CD14-positive monocyte (primary cell): ENCODE measurements at places on chromosomes 6 and 20.

DNA sequence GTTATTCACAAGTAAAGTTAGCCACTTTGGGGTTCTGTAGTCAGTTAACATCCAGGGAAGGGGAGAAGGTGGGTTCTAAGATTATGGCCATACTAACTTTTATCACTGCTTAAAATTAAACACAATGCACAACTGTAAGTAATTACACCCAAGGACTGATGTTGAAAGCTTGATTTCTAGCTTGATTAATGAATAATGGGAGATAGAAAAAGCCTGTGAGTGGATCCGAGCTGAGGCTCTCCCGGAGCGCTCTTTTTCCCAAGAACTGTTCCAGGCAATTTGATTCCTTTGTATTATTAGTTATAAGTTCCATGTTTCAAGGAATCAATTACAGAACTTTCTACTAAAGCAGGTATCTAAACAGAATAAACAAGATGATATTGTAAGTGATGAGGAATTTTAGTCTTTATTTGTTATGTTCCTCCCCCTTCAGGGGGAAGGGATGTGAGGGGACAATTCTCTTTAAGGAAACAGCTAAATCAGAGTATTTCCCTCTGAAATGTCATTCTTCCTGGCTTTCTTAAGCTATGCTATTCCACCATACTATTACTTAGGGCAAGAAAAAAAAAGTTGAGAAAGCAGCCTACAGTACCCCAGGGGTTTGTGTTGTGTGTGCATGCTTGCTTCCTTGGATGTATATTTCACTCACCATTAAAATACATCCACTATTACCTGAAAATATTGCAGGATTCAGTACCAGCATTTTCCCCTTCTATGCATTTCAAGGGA is 3.8 kb downstream of the TSHZ2 start:
- no peak for DNase-seq

DNA sequence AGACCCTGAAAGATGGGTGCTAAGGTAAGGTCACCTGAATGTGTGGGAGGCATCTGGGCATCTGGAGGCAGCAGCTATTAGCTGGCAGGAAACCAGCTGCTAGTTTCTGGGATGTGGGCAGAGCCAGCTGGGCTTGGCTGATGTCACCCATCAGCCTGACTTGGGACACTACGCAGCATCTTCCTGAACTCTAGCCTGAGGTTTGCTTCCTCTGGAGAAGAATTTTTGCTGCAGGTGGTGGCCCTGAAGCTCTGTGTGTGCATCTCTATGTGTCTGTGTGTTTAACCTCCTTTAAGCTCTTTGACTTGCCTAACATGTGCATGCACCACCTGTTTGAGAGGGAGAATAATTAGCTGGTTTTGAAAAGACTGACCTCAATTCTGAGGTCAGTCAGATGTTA is 465.1 kb upstream of the CHD6 start:
- no peak for DNase-seq

DNA sequence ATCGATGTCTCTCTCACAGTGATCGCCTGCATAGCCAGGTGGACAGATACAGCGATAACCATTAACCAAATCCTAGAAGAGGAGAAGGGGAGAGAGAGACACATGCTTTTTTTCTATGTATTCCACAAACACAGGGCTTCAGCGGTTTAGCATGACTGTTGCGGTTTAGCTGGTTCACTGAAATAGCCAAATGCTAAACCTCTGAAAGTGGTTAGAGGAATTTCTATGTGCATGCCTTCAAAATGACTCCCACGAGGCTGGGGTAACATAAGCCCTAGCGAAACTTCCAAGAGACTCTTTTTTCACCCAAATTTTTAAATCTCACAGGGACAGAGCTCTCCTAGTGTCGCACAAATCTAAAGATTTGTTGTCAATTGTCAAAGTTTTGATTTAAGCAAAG is 25.1 kb downstream of the JAG1 start:
- DNase-seq: no peak

DNA sequence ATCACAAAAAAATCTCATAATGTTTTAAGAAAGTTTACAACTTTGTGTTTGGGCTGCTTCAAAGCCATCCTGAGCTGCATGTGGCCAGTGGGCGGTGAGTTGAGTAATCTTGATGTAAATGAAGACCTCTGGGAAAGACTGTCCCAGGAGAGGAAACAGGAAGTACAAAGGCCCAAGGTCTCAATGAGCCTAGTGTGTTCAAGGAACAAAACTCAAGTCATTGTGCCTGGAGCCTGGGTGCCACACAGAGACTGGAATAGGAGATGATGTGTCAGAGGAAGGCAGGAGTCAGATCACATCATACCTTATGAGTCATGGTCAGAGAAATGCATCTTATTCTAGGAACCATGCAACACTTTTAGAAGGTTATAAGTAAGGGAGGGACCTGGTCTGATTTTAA is 51.5 kb downstream of the COL19A1 start:
- no peak for DNase-seq

DNA sequence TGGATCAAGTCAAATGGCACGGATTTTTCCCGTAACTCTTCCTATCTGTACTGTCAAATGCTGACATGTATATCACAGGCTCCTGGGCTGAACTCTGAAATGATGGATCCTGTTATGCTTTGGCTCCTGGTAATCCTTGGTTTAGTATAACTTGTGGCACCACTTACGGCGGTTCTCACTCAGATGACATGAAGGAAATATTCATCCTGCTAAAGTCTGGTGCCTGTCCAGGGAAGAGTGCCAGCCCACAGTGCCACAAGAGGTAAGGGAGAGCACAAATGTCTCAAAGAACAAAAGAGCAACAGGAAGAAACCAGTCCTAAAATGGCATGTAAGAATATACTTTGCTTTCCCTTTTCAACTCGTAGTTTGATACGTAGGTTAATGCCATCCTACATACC is 93.1 kb upstream of the TAB2 start:
- DNase-seq: no peak

DNA sequence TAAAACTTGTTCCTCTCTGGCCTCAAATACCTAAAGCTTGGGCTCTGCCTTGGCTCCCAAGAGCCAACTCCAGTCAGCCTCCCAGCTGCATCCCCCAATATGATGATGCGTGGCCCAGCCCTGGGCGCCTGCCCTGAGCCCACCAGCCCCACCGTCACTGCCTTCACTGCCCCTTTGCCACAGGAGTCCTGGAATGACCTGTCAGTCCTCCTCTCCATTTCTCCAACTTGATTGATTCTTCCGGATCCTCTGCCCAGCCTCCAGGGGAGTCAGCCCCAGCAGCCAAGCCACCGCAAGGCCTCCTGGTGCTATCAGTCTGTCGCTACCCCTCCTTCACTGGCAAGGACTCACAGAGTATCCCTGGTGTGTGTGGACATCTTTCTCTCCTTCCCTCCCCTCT is 96.7 kb upstream of the PMEPA1 start:
- DNase-seq: no peak

DNA sequence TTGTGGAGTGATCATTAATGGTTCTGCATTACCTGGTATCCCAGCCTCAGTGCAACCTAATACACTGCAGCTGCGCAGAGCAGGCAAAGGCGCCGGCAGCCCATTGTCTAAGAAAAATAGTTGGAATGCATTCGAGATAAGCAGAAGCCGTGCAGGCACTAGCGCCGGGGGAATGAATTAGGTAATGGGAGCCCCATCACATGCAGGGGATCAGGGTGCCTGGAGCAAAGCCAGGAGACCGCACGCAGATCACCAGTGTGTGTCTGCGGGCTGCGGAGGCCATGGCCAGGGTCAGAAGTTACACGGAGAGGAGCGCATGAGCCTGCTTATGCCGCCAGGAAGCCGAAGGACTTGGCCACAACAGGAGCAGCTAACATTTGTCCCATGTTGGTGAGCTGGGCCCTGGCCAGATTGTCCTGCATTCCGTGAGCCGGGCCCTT is 156.8 kb downstream of the DLL1 start:
- DNase-seq: no peak

- DNase-seq: no peak
Measured at GRCh38 chr6:70285201-70285600, 17.7 kb downstream of the COL9A1 start.

DNA sequence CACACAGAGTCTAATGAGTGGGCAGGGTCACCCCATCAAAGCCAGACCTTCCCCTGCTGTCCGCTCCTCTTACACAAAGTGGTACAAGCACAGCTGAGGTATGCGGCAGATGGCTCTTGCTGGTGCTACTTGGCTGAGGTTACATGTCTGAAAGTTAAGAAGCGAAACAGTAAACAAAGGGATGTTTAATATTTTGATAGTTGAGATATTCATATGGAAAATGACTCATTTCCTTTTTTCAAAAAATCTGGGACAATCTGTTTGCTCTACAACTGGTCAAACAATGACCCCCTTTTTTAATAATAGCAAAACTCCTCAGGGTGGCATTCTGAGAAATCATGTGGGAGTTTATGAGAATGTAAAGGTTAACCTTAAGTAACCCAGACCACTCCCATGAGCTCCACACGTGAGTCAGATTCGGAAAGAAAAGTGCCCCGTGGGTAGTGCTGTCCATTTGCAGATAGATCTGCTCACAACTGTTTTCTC is 245.3 kb downstream of the TBXT start:
- DNase-seq: no peak

- DNase-seq: no peak
Measured at GRCh38 chr6:11805259-11806053, 26.9 kb upstream of the ADTRP start.

- DNase-seq: no peak
Measured at GRCh38 chr6:105282631-105283585, 103.1 kb upstream of the POPDC3 start.

GRCh38 chr6:129667034-129667433 is 42.9 kb downstream of the ARHGAP18 start:
- DNase-seq: no peak

DNA sequence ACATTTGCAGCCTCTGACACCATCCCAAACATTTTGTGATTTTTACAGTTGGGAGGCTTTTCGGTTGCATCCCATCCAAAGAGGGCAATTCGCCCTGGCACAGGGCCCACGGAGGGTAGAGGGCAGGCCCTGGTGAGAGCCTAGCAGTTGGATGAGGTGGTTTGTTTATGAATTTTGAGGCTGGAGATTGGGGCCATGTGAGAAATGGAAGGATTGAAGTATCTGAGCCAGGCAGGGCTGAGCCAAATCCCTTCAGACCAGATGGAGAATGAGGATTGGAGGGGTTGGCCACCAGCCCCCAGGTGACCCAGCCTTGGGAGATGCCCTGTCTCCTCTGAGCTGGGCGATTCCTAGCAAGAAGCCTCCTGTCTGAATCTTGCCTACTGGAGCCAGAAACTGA is 52.6 kb upstream of the CCDC167 start:
- DNase-seq: no peak

GRCh38 chr20:62956387-62957135 is 4.1 kb downstream of the SLC17A9 start:
- DNase-seq: no peak

GRCh38 chr6:11632231-11632630 is 94.7 kb downstream of the TMEM170B start:
- DNase-seq: no peak

- no peak for DNase-seq
Measured at GRCh38 chr6:74749211-74750147, 456.4 kb downstream of the COL12A1 start.

- no peak for DNase-seq
Measured at GRCh38 chr20:3461911-3462677, 8.7 kb upstream of the ATRN start.

DNA sequence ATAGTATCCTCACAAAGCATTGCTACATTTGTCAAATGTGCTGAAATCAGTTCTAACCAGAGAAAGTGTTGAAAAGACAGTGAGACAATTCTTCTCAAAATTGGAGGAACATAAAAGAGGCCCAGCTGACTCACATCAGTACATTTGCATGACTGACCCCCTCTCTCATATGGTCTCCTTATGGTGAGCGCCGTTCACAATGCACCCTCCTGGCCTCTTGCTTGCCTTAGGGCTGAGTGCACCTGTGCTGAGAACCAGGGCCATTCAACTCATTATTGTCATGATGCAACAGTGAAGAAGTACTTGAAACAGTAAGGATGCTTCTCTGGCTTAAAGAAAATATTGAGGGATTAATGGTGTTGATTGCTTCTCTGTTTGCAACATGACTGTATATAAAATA is 375.2 kb upstream of the AGPAT4 start:
- no peak for DNase-seq

DNA sequence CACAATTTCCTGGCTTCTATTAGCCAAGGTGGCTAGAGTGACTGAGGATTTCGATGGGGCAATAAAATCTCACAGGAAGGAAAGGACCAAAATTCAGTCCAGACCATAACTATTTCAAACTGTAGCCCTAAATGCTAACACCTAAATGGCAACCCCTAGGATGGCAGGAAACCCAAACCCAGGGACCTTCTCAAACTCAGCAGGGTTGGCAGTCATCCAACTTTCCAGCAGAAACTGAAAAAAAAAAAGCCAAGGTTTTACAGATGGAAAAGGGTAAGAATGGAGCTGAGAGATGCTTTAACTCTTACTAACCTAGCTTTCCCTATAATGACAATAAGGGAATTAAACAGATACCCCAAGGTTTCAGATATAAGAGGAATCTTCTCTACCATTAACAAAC is 10.5 kb downstream of the IBTK start:
- no peak for DNase-seq

DNA sequence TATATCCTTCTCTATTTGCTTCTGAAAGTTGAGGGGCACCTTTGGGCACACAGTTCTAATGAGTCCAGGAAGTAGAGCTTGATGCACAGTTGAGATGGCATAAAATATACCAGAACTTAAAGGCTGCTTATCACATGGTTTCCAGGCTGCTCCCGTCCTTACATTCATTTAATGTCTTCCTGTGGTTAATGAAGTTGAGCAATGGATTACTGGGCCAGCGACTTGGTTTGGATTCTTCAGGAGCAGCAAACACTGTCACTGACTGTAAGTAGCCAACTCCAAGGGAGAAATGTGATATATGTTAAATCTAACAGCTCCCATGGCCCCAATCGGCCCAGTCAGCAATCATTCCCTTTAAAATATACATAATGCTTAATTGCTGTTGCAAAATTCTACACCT is 9.0 kb upstream of the TSHZ2 start:
- DNase-seq: no peak

DNA sequence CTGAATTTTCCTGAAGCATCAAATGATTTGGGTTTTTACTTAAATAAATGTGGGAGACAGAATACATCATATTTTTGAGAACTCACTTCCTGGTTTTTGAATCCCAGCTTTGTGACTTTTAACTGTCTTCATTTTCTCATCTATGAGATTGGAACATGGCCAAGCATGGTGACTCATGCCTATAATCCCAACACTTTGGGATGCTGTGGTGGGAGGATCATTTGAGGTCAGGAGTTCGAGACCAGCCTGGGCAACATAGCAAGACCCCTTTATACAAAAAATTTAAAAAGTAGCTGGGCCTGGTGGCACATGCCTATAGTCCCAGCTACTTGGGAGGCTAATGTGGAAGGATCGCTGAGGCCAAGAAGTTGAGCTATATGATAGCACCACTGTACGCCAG is 122.3 kb downstream of the QKI start:
- DNase-seq: peak; percentile 31

GRCh38 chr6:112100561-112100960 is 13.2 kb downstream of the FAM229B start:
- DNase-seq: no peak
